ENCODE measurements at places on chromosomes 11 and 22.

- peak; percentile 83 for DNase-seq
Observed at GRCh38 chr11:27234043-27234668, 128.9 kb downstream of the CCDC34 start.

- DNase-seq, result peak; percentile 98
Observed at GRCh38 chr11:85844439-85845123, 10.6 kb upstream of the CCDC83 start.

DNA sequence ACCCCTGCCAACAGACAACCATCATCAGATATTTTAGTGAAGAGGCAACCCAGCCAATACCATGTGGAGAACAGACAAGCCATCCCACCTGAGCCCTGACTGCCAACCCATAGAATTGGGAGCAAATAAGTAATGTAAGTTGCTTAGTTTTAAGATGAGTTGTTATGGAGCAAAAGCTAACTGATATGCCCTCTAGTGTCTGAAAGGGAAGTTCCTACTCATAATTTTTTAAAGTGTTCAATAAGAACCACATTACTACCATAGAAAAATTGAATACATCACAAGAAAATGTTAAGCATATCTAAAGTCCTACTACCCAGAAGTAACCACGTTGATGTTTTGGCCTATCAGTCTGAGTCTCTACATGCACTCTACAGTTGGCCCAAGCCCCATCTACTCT lies 50.8 kb upstream of the SLC36A4 start:
- peak; percentile 10 for DNase-seq

- DNase-seq, result no peak
Observed at GRCh38 chr11:8735094-8735493, 52.5 kb downstream of the RPL27A start.

DNA sequence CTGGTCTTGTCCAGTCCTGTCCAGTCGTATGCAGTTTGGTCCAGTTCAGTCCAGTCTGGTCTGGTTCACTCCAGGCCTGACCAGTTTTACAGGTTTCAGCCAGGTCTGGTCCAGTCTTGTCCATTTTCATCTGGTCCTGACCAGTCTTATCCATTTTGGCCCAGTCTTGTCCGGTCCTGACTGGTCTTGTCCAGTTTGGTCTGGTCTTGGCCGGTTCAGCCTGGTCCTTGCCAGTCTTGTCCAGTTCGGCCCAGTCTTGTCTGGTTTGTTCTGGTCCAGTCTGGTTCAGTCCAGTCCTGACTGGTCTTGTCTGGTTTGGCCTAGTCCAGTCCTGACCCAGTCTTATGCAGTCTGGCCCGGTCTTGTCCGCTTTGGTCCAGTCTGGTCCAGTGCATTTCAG lies 380.2 kb downstream of the OR4C45 start:
- no peak for DNase-seq

DNA sequence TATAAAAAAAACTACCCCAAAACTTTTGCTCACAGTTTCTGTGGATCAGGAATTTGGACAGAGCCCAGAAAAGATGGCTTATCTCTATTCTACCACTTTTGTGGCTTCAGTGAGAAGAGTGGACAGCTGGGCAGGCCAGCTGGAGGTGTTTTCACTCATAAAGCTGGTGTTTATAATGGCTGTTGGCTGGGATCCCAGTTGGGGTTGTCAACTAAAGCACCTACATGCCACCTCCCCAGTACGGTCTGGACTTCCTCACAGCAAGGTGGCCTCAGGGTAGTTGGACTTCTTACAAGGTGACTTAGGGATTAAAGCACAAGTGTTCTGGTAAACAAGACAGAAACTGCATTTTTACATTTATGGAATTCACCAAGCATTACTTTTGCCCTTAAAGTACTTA lies 171.0 kb downstream of the NELL1 start:
- DNase-seq, result no peak

DNA sequence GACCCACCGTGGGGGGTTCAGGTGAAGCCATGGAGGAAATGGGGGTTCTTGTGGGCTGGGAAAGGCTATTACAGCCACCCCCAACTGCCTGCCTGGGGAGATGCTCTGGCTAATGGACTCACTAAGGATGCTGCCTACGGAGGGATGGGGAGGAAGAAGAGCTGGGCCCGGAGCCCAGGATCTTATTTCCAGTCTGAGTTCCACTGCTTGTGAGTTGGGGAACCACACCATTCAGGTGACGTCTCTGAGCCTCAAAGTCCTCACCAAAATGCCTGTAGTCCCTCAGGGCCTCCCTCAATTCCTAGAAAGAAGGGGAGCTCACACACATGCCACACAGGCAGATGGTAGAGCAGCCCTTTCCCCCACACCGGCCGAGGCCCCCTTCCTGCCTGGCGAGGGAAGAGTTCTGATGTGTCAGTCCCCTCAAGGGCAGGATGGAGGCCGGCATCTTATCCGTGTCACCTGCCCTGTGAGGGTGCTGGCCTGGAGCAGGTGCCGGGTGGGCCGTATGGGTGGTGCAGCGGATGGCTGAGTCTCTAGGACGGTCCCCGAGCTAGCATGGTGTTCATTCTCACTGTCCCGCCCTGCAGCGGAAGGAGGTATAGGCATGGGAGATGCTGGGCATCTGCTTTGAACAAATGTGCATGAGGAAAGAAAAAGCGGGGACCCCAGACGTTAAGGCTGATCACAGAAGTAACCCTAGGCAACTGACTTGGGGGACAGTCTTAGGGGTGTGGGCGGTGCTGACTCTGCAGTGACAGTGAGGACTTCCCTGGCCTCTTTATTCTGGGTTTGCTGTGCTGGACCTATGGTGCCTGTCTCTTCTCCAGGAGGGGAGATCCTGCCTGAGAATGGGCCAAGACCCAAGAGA lies 15.7 kb downstream of the MRGPRF start:
- DNase-seq, result no peak
